Fibroblast of skin of left quadriceps (primary cell): ENCODE measurements at places on chromosomes 2 and 18.

DNA sequence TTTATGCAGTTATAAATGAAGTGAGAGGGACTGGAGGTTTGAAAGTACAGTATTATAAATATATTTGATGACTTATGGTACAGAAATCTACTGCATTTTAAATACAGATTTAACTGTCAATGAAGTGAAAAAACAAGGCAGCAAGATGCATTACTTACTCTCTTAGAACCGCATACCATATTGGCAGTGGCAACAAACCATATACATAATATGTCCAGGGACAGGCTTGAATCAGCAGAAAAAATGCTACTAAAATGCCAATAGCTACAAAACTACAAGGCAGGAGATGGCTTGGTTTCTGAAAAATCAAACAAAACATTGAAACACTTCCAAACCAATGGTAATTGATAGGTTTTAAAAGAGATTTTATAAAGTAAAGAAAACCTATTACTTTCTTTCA is 77.2 kb downstream of the PIGN start:
- no peak for DNase-seq

DNA sequence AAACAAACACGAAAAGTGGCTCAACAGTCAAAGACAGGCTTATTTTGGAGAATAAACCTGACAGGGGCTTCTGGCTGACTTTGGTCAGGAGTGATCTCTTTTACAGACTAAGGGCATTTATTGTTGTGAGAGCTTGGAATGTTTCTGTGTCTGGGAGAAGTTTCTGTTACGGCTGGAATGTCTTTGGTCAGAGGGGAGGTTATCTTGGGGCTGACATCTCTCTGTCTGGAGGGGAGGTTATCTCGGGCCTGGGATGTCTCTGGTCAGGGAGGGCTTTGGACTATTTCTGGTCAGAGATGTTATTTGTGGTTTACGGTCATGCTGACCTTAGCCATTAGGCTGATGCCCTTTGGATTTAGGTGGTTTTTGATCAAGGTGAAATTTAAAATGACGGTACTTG is 345.5 kb upstream of the FSIP2 start:
- no peak for DNase-seq

GRCh38 chr2:62217970-62218369 is 22.1 kb downstream of the B3GNT2 start:
- DNase-seq = peak; percentile 45

- no peak for DNase-seq
These were observed 254.3 kb downstream of the ZEB2 start for GRCh38 chr2:144265654-144266053.

- no peak for DNase-seq
These were observed 22.6 kb upstream of the CYP1B1 start for GRCh38 chr2:38098421-38099098.

GRCh38 chr2:63663013-63663864 is 74.5 kb downstream of the MDH1 start:
- DNase-seq = no peak

DNA sequence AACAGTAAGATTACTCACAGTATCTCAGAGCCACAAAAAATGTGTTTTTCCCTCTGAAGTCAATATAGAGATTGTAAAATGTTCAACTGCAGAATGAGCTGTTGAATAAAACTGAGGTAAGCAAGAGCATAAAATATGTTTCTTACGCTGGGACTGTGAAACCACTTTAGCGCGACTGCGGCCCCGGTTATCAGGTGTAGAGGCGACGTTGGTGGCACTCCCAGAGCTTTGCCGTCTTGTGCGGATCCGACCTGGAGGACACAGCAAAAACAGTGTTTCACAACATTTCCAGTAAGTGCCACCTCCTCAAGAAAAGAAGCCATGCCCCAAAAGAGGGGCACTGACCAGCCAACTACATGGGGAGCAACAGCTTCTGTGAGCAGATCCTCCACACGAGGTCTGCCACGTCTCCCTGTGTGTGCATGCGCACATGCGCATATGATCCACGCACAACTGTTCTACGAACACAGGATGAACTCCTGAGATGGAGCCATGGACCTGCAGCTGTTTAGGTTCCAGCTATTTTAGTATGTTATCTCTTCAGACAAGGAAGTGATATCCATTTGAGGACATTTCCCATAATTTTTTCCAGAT is 100.7 kb upstream of the RNU4ATAC start:
- DNase-seq = no peak

DNA sequence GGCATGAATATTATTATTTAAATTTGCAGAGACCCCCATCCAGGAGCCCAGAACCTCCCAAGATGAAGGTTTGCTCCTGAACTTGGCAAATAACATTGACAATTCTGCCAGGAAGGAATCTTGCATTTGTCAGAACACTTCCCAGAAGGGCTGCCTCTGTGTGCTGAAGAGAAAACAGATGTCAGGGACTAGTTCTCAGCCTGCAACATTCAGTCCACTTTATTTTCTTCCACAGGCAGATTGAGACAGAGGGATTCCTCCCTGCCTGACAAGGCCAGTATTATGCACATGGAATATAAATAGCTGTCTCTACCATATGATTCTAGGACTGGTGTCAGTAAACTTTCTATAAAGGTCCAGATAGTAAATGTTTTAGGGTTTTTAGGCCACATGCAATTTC is 171.5 kb upstream of the SIX2 start:
- DNase-seq = no peak

GRCh38 chr2:10348891-10349290 is 46.2 kb downstream of the HPCAL1 start:
- DNase-seq = no peak

GRCh38 chr18:374721-375168 is 106.9 kb upstream of the THOC1 start:
- no peak for DNase-seq

GRCh38 chr2:225429717-225430116 is 30.2 kb downstream of the NYAP2 start:
- no peak for DNase-seq

DNA sequence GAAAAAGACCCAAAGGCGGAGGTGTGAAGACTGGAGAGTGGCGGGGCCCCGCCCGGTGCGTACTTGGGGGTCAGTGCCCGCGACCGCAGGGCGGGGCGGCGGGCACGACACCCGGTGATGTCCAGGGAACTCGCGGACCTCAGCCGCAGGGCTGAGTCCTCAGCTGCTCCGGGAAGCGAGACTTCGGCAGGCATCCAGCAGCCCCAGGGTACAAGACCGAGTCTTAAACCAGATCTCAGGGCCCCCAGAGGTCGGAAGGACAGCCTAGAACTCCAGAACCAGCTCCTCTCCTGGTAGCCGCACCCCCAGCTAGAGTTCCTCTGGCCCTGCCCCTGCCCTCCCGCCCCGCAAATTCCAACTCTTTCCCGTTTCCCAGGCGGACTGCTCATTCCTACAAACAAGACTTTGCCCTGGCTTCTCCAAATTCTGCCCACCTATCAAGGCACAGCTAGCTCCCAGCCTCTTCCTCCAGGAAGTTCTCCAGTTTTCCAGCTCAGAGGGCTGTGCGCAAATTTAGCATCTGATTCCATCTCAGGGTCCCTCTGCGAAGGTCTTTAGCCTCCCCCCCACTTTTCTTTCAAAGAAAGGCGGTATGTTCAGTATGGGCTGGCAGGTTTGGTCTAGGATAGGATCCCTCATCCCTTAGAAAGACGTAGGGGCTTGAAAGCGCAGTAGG is 26.0 kb upstream of the NOTO start:
- no peak for DNase-seq

DNA sequence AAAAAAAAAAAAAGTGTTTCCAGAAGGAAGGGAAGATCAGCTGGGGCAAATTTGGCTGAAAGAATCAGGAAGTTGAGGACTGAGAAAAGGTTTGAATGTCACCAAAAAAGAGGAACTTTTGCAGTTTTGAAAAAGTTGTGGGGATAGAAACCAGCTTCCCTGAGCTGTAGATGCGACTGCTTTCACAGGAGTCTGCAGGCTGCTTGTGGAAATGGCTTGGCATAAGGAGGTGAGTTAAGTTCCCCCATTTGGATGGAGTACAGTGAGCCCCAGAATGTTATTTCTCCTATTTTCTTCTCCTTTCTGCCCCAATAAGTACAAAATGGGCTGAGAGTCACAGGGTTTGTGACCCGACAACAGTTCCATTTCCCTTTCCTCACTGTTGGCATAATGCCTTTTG is 16.5 kb upstream of the ME2 start:
- DNase-seq = no peak

GRCh38 chr2:85890522-85891176 is 1.9 kb upstream of the ST3GAL5 start:
- DNase-seq = no peak

DNA sequence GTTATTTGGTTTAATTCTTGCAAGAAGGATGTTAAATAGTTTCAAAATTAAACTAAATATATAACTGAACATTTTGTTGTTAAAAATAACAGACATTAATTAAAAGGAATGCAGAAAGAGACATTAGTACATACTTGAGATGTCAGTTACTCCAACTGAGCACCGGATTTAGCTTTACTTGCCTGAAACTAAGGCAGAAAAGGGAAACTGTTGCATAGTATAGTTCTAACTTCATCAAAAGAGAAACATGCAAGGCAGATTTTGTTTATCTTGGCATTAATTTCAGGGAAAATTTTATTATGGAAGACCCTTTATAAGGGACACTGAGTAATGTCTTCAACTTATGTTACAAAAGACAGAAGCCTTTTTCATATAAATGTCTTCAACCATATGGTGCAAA is 218.3 kb downstream of the STK39 start:
- DNase-seq = no peak

- no peak for DNase-seq
These were observed 48.9 kb upstream of the IL1R2 start for GRCh38 chr2:101942851-101943250.

- DNase-seq = no peak
These were observed 107.0 kb upstream of the SLC35G4 start for GRCh38 chr18:11502368-11502767.

- no peak for DNase-seq
These were observed 47.1 kb downstream of the NEDD4L start for GRCh38 chr18:58091099-58091611.

DNA sequence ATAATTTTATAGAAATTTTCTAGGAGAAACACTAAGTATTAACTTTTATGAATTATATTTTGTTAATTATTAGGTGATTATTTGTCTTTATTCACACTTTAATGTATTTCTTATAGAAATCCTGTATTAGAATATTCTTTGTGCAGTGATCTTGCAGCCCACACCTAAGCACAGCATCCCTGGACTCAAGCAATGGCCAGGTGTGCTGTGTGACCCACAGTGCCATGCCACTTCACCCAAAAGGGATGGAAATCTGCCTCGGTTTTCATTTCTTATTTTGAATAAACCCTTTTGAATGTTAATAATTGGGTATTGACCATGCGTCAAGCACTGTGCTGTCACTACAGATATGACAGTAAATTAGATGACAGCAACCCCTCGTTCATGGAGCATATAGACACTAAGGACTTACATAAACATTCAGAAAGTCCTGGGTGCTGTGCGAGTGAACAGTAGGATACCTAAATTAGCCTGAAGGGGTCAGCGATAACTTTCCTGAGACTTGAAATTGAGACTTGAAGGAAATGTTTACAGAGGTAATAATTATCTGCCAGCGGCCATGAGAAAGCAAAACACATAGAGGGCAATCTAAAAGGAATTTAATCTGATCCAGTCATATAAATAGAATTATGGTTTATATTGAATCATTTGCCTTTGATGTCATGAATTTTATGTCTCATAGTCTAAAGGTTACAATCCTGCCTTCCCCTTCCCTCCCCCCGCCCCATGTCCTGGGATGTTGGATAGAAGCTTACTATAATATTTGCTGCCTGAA is 52.7 kb upstream of the CALCRL start:
- no peak for DNase-seq
